ENCODE measurements at places on chromosomes 6 and 20.

DNA sequence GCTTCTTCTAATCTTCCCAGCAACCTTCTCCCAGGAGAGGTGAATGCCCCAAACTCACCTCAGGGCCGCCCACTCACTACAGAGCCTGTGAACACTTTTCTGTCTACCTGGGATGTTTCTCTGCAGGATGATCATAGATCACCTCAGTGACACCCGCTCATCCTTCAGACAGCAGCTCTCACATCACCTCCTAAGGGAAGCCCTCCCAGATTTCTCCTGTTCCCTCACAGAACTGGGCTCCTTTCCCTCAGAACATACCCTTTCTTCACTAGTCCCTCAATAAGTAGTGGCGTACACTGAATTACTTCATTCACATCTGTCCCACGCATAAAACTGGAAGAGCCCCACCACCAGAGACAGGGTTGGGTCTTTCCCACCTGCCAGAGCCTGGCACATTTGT is 57.8 kb downstream of the CDK5RAP1 start:
- DNase-seq = no peak

GRCh38 chr6:147855803-147856482 is 347.5 kb downstream of the SAMD5 start:
- DNase-seq = no peak

GRCh38 chr20:45248609-45249008 is 5.8 kb downstream of the SLPI start:
- no peak for DNase-seq

DNA sequence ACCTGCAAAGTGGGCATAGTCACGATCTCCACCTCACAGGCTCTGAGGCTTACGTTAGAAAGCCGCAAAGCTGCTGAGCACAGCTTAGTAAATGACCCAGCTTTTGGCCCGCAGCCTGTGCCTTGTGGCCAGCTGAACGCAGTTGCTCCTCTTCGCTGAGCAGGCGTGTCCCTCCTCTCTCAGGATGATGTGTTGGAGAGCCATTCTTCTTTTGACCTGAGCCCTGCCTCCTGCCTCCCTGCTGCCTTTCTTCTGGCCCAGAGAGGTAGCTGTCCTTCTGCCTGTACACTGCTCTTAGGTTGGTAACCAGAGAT is 47.6 kb upstream of the MYL9 start:
- DNase-seq = no peak

- DNase-seq = no peak
Observed at GRCh38 chr6:80548532-80548931, 442.1 kb downstream of the BCKDHB start.

DNA sequence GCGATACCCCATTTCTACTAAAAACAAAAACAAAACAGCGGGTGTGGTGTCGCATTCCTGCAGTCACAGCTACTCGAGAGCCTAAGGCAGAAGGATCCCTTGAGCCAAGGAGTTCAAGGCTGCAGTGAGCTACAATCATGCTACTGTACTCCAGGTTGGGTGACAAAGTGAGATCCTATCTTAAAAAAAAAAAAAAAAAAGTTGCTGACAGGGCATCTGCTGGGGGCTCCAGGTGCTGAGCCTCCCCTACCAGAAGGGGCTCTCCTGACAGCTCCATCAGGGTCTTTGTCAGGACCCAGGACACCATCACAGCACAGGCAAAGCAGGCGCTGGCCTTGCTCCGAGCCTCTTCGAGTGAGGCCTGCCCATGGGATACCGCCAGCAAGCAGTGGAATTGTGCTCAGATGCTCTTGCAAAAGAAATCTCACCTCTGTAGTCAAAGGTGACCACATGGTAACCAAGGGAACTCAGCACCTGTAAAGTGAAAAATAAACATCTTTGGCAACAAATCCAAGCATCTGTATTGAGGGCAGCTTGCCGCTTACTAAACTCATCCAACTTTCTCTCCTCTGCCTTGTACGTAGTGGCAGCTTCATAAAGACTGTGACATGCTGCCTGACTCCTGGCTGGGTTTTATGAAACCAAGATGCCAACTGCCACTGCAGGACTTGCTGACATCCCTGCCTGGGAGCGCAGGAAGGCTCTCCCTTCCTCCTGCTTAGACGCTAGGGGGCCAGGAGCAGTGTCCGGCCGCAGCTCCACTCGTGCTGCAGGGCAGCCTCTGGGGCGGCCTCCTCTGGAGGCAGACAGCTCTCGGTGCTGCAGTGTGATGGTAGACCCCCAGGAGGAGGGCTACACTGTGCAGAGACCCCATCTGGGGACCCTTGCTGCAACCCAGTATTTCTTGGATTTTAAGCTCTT is 66.9 kb downstream of the PYGB start:
- no peak for DNase-seq

- no peak for DNase-seq
Observed at GRCh38 chr20:3898639-3899038, 9.5 kb downstream of the PANK2 start.

GRCh38 chr6:20325641-20326421 is 75.8 kb upstream of the E2F3 start:
- DNase-seq = no peak

DNA sequence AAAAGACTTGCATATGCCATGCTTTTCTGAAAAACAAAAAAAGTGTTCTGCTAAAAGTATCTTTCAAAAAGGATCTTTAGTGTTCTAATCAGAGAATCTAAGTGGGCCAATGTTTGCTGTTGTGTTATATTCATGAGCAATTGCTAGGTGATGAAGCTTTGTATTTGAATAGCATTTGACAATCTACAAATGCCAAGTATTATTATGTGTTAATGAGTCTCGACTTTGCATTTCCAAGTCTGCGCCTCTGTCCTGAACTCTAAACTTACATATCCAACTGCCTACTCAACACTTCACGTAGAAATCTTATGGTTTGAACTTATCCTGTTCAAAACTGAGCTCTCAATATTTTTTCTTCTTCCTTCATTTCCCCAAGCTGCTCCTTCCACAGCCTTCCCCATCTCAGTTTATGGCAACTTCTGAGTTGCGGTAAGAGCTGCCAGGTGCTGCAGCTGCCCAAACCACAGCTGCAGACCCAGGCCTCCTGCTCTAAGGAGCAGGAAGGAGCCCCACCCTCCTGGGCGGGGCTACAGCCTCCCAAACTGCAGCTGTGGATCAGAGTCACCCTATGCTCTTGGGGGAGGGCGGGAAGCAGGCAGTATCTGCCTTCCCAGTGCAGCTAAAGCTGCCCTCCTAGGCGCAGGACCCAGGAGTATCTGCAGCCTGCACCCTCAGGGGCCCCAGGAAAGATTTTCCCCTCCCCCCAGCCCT is 16.7 kb upstream of the MAK start:
- DNase-seq = no peak

- DNase-seq = peak; percentile 19
Observed at GRCh38 chr6:105431226-105431625, 28.3 kb upstream of the PREP start.

GRCh38 chr6:90545448-90545847 is 41.4 kb downstream of the MAP3K7 start:
- DNase-seq = no peak

GRCh38 chr6:92364948-92365541 is 1054.3 kb downstream of the EPHA7 start:
- no peak for DNase-seq

- no peak for DNase-seq
Observed at GRCh38 chr6:116397914-116398313, 27.2 kb downstream of the DSE start.

GRCh38 chr6:159819932-159820640 is 20.0 kb downstream of the PNLDC1 start:
- no peak for DNase-seq

GRCh38 chr6:51322505-51322904 is 503.8 kb downstream of the TFAP2B start:
- no peak for DNase-seq

DNA sequence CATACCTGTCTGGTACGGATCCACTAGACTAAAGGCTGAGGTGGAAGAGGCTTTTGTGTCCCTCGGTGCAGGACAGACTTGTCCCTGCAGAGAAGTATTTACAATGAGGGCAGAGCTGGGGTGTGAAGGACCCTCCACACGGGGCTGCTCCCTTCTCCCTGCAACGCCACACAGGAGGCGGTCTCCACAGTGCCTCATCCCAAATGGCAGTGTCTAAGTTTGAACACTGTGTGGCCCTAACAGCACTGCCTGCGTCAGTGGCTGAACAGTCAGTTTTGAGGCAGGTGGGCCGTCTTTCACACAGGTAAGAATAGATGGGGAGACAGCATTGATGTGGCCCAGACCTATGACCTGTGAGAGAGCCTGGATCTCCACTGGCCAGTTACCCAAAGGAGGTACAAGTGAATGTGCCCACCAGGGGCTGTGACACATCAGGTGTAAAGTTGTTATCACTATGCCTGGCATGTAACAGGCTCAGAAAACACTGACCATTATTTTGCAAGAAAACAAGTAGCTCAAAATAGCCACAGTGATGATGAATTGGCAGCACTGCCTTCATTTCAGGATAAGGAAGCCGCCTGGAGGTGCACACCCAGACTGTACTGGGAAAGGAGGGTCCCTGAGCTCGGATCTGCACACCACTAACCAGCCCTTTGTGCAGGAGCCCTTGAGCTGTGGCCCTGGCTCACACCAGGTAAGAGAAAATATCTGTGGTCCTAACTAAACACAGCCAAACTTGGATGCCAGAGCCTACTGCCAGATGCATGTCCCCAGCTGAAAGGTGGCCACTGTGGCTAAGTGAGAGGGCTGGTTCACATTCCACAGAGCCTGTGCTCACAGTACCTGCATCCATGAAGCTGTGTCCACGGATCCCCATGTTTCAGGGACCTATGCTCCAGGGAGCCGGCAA is 246.7 kb downstream of the DLL1 start:
- DNase-seq = no peak
